Stimulated activated CD8-positive, alpha-beta memory T cell treated with anti-CD3 and anti-CD28 coated beads, Interleukin-4, amount 100 ng/mL, for 24 hours (primary cell): ENCODE measurements at places on chromosomes 4 and X.

- DNase-seq, result no peak
Measured at GRCh38 chr4:153117554-153117953, 86.7 kb upstream of the TRIM2 start.

- no peak for DNase-seq
Measured at GRCh38 chrX:69618803-69619202, 2.9 kb downstream of the EDA start.

GRCh38 chr4:158962393-158962792, 140.5 kb upstream of the RAPGEF2 start:
- DNase-seq, result no peak

DNA sequence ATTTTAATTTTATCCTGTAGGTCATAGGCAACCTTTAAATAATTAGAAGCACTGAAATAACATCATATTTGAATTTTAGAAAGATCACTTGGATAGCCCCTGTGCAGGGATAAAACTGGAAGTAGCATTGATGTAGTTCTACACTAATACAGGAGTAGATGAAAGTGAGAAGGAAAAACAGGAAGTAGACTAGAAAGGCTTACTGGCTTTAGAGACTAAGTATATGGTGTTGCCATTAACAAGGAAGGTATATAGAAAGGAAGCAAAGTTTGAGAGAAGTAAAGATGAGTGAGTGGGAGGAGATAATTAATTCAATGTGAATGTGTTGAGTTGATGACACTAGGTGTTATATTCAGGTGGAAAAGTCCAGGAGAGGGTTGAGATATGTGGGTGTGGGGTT, 73.1 kb upstream of the EPGN start:
- DNase-seq, result no peak

- DNase-seq, result no peak
Measured at GRCh38 chrX:17812763-17813162, 48.3 kb downstream of the RAI2 start.
